ENCODE measurements at places on chromosomes 4 and X.
A peak's percentile ranks its signal among the peaks of the same experiment; 100 is the strongest.

DNA sequence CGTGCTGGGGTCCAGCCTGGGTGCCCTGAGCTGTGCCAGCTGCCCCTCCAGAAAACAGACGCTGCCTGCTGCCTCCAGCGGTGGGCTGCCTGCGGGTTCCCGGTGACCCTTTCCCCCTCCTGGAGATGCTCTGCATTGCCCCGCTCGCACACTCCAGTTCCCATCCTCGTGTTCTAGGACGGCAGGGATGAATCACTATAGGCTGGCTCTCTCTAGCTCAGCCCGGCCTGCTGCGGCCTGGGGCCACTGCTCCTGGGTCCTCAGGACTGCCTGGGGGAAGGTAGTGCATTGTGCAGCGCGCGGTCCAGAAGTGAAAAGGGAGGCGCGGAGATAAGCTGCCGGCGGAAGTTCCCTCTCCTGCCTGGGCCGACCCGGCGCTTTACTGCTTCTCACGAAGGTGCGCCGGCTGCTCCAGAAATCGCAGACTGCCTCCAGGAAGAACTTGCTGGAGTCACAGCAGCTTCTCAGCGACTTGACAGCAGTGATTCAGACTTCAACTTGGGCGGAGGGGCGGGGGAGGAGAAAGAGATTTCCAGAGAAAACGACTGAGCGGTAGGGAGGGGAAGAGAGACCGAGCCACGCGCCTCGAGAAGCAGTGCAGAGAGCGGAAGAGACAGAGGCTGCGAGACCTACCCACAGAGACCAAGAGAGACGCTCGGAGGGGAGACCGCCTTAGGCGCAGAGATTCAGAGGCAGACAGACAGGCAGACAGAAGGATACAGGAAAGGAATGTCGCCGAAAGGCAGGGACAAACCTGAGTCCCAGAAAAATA lies 6.7 kb upstream of the MSX1 start:
- DNase-seq = peak; percentile 96

DNA sequence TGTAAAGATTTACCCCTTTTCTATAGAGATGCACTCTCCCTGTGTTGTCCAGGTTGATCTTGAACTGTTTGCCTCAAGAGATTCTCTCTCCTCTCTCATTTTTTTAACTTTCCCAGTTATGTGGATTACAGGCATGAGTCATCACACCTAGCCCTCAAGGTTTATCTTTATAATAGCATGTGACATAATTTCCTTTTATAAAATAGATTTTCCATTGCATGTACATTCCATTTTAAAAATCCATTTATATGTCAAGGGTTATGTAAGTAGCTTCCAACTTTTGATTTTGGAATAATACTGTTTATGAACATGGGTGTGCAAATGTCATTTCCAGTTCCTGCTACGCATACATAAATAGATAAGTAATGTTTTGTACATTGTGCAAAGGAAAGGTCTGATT lies 20.6 kb downstream of the ZNF721 start:
- no peak for DNase-seq

DNA sequence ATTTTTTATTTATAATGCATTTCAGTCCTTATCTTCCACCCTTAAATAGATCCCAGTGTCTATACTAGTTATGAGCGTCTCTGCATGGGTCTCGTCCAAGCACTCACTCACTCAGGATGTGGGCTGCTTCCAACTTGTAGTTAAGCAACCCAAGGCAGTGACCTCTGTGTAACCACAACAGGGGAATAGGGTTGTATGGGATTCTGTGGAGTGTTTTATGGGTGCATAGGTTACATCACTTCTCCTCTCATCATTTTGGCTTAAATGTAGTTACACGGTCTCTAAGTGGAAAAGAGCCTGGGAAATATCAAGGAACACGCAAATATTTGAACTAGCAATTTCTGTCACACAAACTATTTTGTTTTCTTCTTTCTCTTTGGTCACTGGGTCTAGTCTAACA lies 931.0 kb downstream of the STIM2 start:
- no peak for DNase-seq

DNA sequence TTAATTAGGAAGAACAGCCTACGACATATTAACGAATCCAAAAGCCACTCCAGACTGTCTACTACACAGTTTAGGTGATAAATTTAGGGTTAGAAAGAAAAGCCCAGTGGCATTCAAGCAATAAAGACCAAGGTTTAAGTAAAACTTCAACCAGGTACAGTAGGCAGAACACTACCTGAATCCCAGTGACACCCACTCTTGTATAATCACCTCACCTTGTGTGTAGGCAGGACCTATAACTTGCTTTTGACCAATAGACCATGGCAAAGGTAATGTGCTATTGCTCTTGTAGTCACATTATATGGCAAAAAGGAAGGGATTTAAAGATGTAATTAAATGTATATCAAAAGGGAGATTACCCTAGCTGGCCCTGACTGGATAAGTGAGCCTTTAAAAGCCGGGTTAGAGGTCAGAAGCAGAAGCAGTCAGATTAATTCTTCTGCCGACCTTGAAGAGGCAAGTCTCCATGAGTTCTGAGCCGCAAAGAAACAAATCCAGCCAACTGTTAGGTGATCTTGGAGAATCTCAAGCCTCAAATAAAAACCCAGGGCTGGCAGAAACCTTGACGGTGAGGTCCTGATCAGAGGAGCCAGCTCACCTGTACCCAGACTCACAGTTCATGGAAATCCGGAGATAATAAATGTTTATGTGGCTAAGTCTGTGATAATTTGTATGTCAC lies 8.8 kb downstream of the FSTL5 start:
- no peak for DNase-seq

DNA sequence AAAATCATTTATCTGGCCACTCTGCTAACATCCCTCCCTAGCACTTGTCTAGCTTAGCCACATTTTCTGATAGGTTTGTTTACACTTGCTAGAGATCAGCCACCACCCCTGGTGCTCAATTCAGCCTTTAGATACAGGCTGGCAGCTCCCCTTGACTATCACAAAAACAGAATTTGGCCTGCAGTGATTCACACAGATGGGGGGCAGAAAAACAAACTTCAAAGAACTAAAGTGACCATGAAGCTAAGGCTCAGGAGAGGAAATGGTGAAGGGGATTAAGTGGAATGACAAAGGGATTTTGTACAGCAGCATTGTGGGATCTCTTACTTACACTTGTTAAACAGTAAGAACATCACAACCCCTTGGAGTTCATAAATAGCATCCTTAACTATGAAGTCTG lies 1718.0 kb upstream of the PCDH7 start:
- peak; percentile 55 for DNase-seq

GRCh38 chr4:56129431-56129861 lies 180.7 kb downstream of the CEP135 start:
- DNase-seq = peak; percentile 79

DNA sequence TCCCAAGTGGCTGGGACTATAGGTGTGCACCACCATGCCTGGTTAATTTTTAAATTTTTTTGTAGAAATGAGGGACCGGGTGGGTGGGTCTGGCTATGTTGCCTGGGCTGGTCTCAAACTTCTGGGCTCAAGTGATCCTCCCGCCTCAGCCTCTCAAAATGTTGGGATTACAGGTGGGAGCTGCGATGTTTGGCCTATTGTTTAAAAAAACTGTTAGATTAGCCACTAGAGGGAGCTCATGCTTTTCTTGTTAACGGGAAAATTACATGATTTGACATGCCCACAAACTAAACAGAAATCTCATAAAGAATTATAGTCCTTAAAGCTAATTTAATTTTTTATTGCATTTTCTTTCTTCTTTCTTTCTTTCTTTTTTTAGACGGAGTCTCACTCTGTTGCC lies 5.0 kb upstream of the SDAD1 start:
- no peak for DNase-seq

DNA sequence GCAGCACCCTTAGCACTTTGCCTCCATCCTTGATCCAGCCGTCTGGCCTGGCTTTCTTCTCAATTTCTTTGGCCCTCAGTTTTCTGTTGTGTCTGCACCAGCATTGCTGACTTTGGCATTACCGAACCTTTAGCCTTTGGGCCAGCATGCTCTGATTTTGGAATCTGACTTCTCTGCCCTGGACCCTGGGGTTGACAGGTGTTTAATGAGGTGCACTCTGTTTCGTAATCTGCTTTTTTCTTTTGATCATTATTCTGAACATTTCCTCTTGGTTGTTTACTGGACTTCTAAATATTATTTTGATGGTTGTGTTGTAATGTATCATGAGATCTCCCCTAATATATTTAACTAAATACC lies 71.5 kb upstream of the ENPP6 start:
- no peak for DNase-seq
